HCT116 (cell line): ENCODE measurements at places on chromosomes 6 and 20. TPM values are rescaled to one million over a fixed set of nuclear protein-coding genes. Genes with fewer than 3 reads are reported as not detected.

GRCh38 chr6:68711386-68712000 lies 76.4 kb downstream of the ADGRB3 start:
- no peak for DNase-seq

The GPR63 gene
- total RNA-seq = 3.5 TPM

The ARMC2 gene
- total RNA-seq = 3.6 TPM

The TRERF1 gene
- total RNA-seq = 12.4 TPM

DNA sequence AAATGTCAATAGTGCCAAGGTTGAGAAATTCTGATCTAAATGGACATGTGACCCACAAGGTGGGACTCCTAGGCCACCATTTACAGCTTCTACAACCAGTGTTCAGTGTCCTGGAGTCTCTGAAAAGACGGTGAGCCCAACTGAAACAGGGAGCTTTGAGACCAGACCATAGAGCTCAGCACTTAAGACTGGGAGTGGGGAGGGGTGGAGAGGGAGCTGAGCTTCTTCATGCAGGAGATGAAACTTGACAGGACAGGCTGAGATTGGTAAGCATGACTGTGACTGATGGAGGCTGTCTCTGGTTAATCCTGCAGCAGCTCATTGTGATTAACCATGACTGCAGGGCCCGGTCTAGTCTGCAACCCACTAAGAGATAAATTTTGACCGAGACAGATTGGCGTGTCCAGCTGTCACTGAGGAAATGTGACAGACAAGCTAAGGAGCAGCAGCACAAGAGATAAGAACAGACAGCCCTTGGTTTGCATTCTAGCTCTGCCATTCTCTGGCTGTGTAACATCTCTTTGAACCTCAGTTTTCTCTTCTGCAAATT lies 1.4 kb upstream of the AAR2 start:
- no peak for DNase-seq

DNA sequence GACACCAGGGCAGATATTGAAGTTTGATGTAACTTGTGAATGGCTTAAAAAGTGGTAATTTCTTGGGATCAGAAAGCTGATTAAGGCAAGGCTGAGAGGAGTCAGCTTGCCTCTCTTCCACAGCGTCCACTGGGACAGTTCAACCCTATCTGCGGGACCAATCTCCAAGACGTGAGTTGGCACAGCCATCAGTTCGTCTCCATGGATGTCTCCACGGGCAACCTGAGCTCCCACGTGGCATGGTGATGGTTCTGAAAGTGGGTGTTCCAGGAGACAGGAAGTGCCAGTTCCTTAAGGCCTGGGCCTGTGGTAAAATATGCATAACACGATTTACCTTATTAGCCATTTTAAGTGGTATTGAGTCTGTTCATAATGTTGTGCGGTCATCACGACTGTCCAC lies 67.9 kb upstream of the BHLHE23 start:
- no peak for DNase-seq

DNA sequence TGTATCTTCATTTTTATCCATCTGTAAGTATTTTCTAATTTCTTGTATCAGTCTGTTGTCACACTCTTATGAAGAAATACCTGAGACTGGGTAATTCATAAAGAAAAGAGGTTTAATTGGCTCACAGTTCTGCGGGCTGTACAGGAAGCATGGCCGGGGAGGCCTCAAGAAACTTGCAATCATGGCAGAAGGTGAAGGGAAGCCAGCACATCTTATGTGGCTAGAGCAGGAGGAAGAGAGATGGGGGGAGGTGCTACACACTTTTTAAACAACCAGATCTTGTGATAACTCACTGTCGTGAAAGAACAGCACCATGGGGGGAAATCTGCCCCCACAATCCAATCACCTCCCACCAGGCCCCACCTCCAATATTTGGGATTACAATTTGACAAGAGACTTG lies 10.9 kb upstream of the BCKDHB start:
- no peak for DNase-seq

The SEMG1 gene
- not detected for total RNA-seq

GRCh38 chr6:37514321-37514771 lies 14.7 kb upstream of the CCDC167 start:
- DNase-seq = no peak

DNA sequence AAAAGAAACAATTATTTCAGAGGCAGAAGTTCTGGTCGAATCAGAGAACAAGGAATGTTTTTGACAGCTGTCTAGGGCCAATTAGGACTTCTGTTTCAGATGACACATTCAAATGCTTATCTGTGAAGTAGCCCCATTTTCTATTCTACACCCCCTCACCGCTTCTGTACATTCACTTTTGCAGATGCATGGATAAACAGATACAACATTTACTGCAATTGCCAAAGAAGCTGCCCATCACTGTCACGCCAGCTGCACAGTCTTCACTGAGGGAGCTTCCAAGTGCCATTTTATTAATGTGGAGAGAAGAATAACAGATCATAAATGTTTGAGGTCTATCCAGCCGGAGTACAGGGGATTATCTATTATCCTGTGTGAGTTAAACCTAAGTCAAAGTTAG lies 426.8 kb upstream of the ARID1B start:
- no peak for DNase-seq

- DNase-seq = no peak
These were observed 377.7 kb downstream of the BTBD9 start for GRCh38 chr6:38262026-38262425.

The TCFL5 gene
- total RNA-seq = 20.4 TPM

GRCh38 chr20:14948416-14948815 lies 611.0 kb upstream of the FLRT3 start:
- DNase-seq = no peak

DNA sequence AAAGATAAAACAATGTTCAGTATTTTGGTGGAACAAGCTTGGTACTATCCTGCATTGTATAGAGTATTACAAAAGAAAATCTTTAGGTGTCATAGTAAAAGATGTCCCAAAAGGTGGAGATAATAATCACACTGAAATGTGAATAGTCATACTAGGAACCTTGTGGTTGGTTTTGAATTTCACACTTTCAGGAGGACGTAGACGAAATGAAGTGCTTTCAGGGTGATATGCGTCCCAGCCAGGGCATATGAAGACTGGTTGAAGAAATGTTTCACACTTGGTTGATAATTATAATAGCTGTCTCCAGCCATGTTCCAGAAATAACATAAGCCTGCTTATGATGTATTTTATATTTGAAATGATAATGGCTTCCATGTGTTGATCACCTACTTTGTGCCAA lies 60.4 kb downstream of the SCAND1 start:
- DNase-seq = no peak

The ARMH2 gene
- total RNA-seq = not detected

DNA sequence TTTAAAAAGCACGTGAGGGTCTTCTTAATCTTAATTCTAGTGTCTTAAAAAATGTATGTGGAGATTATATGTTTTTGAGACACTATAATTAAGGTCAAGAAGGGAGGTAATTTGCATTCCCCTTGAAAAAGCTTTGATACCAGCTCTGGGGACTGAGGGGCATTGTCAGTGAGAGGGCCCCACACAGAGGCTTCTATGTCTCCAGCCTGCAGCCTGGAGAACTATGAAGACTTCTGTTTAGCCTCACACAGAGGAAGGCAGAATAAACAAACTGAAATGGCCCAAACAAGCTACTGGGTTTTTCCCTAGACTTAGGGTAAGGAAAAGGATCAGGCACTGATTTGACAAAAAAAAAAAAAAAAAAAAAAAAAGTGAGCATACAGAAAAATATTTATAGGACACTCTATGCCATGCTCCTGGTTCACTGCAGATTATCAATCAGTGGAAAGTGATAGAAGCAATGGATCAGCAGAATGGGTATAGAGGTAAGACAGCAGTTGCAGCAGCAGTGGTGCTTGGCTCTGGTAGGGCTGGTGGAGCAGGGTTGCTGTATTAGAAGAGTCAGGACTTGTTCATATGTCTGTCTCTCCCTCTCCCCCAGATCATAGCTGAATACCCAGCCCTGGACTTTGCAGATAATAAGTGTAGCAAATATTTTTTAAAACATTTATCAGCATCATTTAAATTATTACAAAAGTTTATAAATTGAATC lies 85.4 kb downstream of the KLHL32 start:
- no peak for DNase-seq
